Vagina (tissue), 2 donors: ENCODE measurements at places on chromosomes 2 and 18.

DNA sequence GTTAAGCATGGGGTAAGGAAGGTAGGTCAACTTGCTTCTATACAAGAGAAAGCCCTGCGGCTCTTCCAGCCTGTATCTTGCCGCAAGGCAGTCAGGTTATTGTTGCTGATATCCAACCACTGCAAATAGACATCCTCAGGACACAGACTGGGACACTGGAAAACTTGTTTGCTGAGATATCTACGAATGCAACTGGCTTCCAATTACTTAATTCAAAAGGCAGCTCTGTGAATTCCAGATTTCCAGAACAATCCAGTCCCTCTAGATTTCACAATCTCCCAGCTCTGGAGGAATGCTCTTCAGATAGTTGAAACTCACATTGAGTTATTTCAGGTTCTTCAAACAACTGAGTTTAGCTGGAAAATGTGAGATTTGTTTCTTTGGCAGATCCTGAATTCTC, 34.6 kb upstream of the SP9 start:
- H3K36me3 ChIP-seq: no peaks in the 10 kb centered on the region
- no peaks in the 10 kb centered on the region for H3K27me3 ChIP-seq
- H3K4me3 ChIP-seq: no peak overlapping the region
- no peak overlapping the region for H3K27ac ChIP-seq
- no peaks in the 10 kb centered on the region for H3K4me1 ChIP-seq
- no peak for DNase-seq

GRCh38 chr2:168085801-168086361, 161.5 kb downstream of the STK39 start:
- no peaks in the 10 kb centered on the region for H3K36me3 ChIP-seq
- H3K27ac ChIP-seq: no peak overlapping the region
- H3K27me3 ChIP-seq: no peaks in the 10 kb centered on the region
- DNase-seq: no peak
- H3K4me3 ChIP-seq: no peak overlapping the region
- H3K4me1 ChIP-seq: no peaks in the 10 kb centered on the region

DNA sequence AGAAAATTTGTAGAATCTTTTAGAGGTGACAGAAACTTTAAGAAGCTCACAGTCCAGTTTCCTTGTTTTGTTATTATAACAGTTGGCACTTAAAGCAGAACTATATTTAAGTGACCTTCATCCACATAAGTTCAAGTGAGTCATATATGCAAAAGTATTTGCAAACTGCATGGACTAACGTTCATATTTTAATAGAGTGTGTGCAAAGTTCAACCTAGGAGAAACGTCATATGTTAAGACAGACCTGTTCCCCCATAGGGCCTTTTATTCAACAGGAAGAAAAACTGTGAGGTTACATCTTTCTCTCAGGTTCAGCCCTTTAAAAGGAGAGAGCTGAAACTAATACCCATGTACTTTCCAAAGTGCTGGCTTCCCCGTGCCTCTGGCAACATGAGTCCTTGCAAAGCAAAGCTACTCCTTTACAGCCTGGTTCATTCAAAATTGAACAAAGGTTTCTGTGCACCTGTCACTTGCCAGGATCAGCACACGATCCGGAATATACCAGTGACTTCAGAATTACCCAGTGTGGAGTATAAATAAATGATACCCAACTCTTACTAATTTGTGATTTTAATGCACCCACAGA, 280.0 kb upstream of the RAB12 start:
- H3K27ac ChIP-seq: no peak overlapping the region
- no peak overlapping the region for H3K4me3 ChIP-seq
- DNase-seq: no peak
- no peaks in the 10 kb centered on the region for H3K36me3 ChIP-seq
- no peaks in the 10 kb centered on the region for H3K27me3 ChIP-seq
- H3K4me1 ChIP-seq: no peaks in the 10 kb centered on the region

GRCh38 chr2:217184242-217184641, 324.4 kb upstream of the TNP1 start:
- no peaks in the 10 kb centered on the region for H3K27me3 ChIP-seq
- no peak overlapping the region for H3K27ac ChIP-seq
- H3K4me3 ChIP-seq: no peak overlapping the region
- H3K4me1 ChIP-seq: no peaks in the 10 kb centered on the region
- DNase-seq: no peak

GRCh38 chr2:224398289-224398688, 3.6 kb downstream of the FAM124B start:
- H3K27ac ChIP-seq: no peak overlapping the region
- H3K27me3 ChIP-seq: no peaks in the 10 kb centered on the region
- H3K4me3 ChIP-seq: no peak overlapping the region

DNA sequence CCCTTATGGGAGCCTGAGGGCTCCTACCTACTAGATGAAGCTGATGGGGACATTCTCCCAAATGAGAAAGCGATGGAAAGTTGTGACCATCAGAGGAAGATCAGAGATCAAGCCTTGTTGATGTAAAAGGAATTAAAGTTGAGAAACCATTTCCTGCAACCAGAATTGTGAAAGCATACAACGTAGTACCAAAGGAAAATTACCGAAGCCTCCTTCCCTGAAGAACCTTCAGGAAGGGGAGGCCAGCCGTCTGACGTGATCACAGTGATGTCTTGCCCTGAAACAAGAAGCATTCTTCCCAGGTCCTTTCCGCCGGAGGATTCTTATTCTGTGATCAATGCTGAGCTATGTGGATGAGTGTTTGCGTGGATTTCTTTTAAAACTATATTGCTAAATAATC, 211.6 kb upstream of the TNP1 start:
- H3K27ac ChIP-seq: no peak overlapping the region
- H3K4me3 ChIP-seq: no peak overlapping the region
- H3K36me3 ChIP-seq: no peaks in the 10 kb centered on the region
- no peaks in the 10 kb centered on the region for H3K27me3 ChIP-seq

DNA sequence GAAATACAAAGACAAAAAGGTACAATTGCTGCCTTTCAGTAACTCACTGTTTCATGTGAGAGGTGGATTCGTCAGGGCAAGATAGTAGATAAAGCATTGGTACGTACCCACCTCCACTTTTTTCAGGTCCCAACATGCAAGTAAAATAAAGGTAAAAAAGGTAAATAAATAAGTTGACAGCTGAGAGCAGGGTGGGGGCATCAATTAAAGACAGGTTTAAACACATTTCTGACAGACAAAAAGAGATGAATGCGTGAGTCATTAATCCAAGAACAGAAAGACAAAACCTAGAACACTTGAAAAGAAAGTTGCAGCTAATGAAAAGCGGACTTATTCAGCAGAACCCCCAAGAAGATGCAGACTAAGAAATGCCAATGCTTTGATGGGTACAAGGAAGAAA, 979.6 kb upstream of the CDH2 start:
- H3K36me3 ChIP-seq: no peaks in the 10 kb centered on the region
- H3K27me3 ChIP-seq: no peaks in the 10 kb centered on the region
- H3K4me3 ChIP-seq: no peak overlapping the region
- no peak overlapping the region for H3K27ac ChIP-seq
- H3K4me1 ChIP-seq: no peaks in the 10 kb centered on the region

DNA sequence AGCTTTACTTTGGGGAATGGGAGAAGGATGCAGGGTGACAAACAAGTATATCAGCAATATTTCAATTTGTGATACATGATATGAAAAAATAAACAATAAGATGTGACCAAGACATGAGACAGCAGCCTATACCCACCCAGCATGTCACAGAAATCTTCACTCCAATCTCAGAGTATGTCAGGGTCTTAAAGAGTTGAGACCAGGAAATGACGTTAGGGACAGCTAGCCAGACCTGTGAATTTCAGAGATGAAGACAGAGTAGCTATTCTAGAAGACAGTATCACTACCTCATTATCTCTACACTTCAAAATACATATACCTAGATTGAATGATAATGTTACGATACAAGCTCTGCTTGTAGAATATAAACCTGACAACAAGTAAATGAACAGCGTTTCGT, 282.8 kb downstream of the ZEB2 start:
- H3K27me3 ChIP-seq: no peaks in the 10 kb centered on the region
- no peak overlapping the region for H3K27ac ChIP-seq
- DNase-seq: no peak
- no peaks in the 10 kb centered on the region for H3K36me3 ChIP-seq
- peaks cover 11% of the 10 kb centered on the region for H3K4me1 ChIP-seq

GRCh38 chr2:28454016-28454930, 41.6 kb upstream of the PLB1 start:
- H3K4me3 ChIP-seq: no peak overlapping the region
- no peaks in the 10 kb centered on the region for H3K36me3 ChIP-seq
- peak overlapping the region; percentile 11 for H3K27ac ChIP-seq
- H3K4me1 ChIP-seq: peaks cover 17% of the 10 kb centered on the region
- no peak for DNase-seq
- H3K27me3 ChIP-seq: no peaks in the 10 kb centered on the region

- no peak for DNase-seq
- no peaks in the 10 kb centered on the region for H3K27me3 ChIP-seq
- no peak overlapping the region for H3K27ac ChIP-seq
- H3K36me3 ChIP-seq: no peaks in the 10 kb centered on the region
- H3K4me3 ChIP-seq: no peak overlapping the region
Measured at GRCh38 chr18:3283908-3284307, 22.0 kb downstream of the MYL12B start.

DNA sequence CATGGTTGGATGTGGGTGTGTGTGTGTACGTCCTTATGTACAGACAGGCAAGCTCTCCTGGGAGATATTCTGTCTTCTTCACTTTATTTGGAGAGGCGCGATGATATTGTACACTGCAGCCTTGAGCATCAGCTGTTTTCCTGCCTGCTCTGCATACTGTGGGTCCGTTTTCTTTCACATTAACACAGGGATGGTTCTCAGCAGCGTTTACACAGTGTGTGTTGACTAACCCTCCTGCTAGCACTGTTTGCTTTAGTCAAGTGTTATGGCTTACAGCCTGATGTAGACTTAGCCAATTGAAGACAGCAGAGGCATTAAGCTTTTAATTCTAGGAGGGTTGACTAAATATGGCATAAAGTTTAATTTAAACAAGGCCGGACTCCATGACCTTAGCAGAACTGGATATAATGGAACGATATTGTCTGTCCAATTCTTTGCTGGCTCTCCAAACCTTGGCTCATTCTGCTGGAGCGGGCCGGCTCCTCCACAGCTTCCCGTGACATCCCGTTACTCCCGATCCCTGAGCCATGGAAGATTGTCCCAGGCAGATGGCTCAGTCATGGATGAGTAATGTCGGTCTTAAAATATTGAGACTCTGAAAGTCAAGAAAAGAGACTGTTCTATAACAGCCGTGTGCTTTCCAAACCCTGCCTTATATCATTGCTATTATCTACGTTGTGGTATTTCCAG, 134.7 kb downstream of the TPGS2 start:
- peaks cover 14% of the 10 kb centered on the region for H3K4me1 ChIP-seq
- no peak for DNase-seq
- H3K27me3 ChIP-seq: no peaks in the 10 kb centered on the region

GRCh38 chr2:28096421-28096820, 205.9 kb downstream of the BABAM2 start:
- H3K4me1 ChIP-seq: peaks cover 16% of the 10 kb centered on the region
- no peaks in the 10 kb centered on the region for H3K36me3 ChIP-seq
- H3K4me3 ChIP-seq: no peak overlapping the region

DNA sequence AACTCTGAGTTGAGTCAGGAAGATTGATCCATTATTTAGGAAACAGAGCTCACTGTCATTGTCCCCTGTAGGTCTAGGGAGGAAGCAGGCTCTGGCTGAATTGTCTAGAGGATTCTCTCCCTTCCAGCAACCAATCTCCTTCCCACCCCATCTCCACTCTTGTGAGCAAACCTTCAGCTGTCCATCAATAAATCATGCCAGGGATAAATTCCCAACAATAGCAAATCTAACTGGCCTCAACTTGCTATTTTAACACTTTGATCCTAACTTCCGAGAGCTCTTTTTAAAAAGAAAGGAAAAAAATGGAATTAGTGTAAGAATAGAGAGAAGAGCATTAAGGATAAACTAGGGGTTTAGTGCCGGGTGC, 53.5 kb downstream of the ATP8B1 start:
- no peaks in the 10 kb centered on the region for H3K27me3 ChIP-seq
- H3K36me3 ChIP-seq: no peaks in the 10 kb centered on the region
- H3K27ac ChIP-seq: no peak overlapping the region
- no peak overlapping the region for H3K4me3 ChIP-seq
- no peak for DNase-seq
- peaks cover 65% of the 10 kb centered on the region for H3K4me1 ChIP-seq

DNA sequence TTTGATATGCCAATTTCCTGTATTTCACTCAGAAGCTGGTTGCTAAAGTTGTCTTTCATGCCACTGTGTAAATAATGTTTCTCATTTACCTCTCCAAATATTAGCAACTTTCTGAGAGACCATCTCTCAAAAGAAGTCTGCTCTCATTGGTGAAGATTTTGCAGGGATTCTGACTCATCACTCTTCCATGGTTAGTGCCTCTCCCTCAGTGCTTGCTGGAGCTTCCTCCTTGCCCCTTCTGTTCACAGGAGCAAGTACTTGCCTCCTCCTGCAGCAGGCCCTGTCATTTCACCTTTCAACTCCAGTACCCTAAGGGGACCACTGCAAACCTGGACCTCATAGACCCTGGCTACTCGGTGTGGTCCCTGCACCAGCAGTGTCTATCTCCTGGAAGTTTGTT, 168.8 kb downstream of the ZNF385B start:
- H3K27me3 ChIP-seq: no peaks in the 10 kb centered on the region
- H3K4me3 ChIP-seq: no peak overlapping the region
- no peak overlapping the region for H3K27ac ChIP-seq
- H3K4me1 ChIP-seq: no peaks in the 10 kb centered on the region
- no peak for DNase-seq

DNA sequence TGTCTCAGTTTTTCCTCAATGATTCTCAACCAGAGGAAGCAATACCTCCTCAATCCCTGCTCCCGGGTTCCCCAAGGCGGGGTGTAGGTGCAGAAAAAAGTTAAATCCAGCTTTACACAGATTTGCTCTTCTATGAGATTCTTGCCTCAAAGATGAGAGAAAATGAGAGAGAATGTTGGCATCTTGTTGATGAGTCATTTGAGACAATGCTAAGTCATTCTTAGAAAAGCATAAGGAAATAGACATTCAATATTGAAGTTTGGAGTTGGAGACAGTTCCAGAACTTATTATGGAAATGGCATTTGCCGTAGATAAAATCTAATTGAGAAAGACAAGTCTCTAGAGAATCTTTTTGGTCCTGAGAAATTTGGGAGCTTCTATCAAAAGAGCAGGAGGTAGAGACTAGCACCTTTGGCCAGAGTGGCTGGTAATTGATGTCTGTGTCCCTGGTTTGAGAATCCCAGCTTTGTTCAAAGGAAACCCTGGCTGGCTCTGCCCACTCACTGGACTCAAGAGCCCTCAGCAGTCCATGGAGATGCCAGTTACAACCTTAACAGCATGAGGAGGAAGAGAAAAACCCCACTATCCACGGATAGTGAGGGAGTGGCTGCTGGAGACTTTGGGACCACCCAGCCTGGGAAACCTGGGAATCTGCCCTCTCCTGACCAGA, 181.2 kb downstream of the FAM124B start:
- H3K27ac ChIP-seq: no peak overlapping the region
- no peaks in the 10 kb centered on the region for H3K27me3 ChIP-seq
- DNase-seq: no peak
- H3K4me1 ChIP-seq: peaks cover 15% of the 10 kb centered on the region
- no peak overlapping the region for H3K4me3 ChIP-seq

DNA sequence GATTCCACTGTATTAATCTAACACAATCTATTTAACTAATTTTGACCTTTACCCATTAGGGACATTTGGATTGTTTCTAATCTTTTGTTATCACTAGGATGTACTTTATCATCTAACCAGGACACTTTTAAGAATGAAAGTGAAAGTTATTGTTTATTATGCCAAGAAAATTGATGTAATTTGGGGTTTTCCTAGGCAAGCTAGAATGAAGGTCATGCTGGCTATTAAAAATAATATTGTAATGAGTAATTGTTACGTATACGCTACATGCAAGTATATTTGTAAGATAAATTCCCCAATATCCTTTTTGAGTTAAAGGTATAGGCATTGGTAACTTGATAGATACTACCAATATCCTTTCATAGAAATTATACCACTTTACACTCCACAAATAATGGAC, 74.6 kb downstream of the COL5A2 start:
- no peak overlapping the region for H3K4me3 ChIP-seq
- H3K27ac ChIP-seq: peak overlapping the region; percentile 33
- no peak for DNase-seq
- no peaks in the 10 kb centered on the region for H3K27me3 ChIP-seq
- no peaks in the 10 kb centered on the region for H3K36me3 ChIP-seq
